ENCODE measurements at places on chromosomes 11 and 22.

DNA sequence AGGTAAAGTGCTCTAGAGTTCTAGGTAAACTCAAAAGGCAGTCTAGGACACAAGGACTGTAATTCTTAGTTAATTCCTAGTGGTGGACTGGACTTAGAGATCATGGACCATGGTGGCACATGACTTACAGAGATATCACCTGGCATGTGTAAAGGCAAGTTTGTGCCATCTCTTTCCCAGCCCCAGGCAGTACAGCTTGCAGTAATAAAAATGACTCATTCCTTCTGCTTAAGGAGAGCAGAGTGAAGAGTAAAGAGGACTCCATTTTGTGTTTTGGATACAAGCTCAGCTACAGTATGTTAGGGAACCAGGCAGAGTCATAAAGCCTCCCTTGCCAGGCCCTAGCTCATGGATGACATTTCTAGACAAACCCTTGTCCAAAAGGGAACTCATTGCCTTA lies 629.9 kb downstream of the JRKL start:
- DNase-seq = no peak

GRCh38 chr11:76047231-76047630 lies 159.1 kb downstream of the WNT11 start:
- no peak for DNase-seq

GRCh38 chr11:83206221-83206620 lies 12.7 kb downstream of the ANKRD42 start:
- DNase-seq = no peak

DNA sequence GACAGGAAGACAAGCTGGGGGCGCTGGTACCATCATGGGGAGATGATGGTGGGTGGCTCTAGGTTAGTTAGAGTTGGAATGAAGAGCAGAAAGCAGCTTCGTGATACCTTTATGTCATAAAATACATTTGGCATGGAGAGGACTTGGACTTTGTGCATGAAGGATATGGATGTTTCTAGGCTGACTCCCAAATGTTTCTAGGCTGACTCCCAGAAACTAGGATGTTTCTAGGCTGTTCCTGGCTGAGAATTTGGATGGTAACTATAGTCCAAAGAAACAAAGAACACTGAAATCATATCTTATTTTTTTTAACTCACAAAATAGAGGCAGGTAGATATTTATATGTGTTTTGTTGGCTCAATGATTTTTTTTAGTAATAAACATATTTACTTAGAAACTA lies 89.4 kb upstream of the VPREB1 start:
- DNase-seq = no peak

GRCh38 chr22:40855979-40856512 lies 393 bp downstream of the ST13 start:
- peak; percentile 77 for DNase-seq

DNA sequence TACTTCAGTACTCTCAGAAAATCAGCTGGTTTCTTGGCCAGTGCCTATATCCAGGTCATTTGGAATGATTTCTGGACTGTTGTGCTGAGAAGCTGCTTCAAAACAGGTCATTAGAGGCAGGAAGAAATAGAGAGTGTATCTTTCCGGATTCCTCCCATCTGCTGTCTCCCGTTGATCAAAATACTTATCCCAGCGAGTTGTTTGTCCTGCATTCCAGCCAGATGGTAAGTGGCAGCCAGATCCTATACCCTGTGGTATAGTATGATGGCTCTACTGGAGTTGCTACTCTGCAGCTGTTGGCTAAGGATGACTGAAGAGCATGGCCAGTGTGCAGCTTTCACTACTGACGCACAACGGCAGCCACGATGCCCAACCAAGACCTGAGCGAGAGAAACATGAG lies 560.9 kb upstream of the ANO5 start:
- no peak for DNase-seq

GRCh38 chr11:82992223-82992622 lies 79.5 kb downstream of the RAB30 start:
- no peak for DNase-seq

DNA sequence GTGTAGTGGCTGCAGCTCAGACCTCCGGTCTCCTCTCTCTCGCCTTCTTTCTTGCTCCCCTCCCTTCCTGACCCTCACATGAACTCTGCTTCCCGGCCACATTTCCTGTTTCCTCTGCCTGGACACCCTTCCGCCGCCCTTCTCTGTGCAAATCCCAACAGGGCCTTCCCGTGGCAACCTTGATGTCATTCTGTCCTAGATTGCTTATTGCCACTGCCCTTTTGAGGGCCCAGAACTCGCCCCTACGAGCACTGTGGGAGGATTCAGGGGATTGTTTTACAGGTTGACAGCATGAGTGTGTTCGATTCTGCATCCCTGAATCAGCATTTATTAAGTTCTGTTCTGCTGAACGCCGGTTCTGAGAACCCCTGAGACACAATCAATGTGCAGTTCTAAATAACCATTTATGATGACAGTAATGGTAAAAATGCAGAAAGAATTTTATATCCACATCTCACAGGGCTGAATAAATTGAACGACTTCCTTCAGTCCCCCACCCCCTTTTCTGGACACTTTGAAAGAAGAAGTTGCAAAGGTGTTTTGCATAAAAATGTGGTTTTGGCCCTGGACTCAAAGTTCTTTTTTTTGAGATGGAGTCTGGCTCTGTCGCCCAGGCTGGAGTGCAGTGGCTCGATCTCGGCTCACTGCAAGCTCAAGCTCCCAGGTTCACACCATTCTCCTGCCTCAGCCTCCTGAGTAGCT lies 6.4 kb downstream of the BATF2 start:
- no peak for DNase-seq

GRCh38 chr11:27205779-27206570 lies 157.0 kb downstream of the CCDC34 start:
- no peak for DNase-seq

- no peak for DNase-seq
These were observed 44.5 kb downstream of the NECTIN1 start for GRCh38 chr11:119684361-119685110.

- DNase-seq = peak; percentile 99
These were observed at the start of gene EHD1 for GRCh38 chr11:64878494-64879243. EHD1 (minus strand) TSS chr11:64878621; CDS start chr11:64878464, 157 bp downstream.

DNA sequence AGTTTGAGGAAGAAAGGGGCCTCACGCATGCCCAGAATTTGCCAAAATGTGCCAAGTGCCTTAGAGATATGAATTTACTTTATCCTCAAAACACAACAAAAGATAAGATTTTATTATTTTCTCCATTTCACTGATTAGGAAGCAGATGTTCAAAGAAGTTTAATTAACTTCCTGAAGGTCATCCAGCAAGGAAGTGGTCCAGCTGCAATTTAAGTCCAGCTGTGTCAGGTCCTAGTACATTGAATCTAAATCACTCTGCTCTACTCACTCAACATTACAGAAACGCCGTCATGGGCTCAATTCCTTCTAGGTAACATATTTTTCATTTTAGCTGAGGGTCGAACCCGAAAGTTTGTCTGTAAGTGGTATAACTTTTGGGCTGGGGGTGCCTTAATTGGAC lies 115.4 kb downstream of the CCDC34 start:
- no peak for DNase-seq

- no peak for DNase-seq
These were observed 576.9 kb upstream of the ANO5 start for GRCh38 chr11:21615955-21616371.

- no peak for DNase-seq
These were observed 927 bp downstream of the PRCP start for GRCh38 chr11:82899186-82899820.

DNA sequence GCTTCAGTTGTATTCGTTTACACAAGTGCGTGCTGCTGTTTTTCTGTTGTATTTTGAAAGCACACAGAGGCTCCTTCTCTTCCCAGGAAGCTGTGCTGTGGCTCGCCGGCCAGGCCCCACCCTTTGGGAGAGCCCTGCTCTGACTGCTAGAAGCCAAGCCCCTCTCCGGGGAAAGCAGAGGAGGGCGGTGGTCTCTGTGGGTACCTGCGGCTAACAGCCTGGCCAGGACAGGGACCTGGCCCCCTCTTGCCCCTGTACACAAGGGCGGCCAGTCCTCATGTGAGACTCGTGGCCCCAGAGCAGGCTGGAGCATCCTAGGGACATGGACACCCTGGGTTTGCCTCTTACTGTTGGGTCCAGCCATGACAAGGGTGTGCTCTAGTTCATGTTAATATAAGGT lies 14.8 kb downstream of the MOB2 start:
- DNase-seq = no peak

DNA sequence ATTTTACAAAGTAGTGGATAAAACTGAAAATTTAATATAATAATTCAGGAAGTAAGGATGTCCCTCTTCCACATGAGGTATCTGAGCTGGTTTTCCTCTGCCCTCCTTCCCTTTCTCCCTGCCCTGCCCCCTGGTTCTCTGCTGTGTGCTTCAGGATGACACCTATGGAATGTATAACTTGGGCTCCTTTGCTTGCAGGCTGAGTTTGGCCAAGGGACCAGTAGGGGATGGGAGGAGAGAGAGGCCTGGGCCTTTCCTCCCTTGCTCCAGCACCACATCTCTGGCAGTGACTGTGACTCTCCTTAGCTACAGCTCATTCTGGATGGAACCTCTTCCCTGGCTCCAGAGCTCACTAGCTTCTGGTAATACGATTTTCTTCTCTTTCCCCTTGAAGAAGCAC lies 10.1 kb downstream of the IRAG1 start:
- DNase-seq = peak; percentile 58

DNA sequence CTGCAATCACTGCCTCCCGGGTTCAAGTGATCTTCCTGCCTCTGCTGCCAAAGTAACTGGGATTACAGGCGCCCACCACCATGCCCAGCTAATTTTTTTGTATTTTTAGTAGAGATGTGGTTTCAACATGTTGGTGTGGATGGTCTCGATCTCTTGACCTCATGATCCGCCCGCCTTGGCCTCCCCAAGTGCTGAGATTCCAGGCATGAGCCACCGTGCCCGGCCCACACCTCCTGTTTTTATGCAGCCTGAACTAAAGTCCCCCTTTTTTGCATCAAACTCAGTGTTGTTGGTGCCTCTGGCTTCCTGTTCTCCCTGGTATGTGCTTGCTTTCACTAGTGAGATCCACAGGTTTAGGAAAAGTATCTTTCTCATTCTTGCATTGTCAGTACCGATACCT lies 4.2 kb downstream of the TBC1D22A start:
- DNase-seq = no peak

DNA sequence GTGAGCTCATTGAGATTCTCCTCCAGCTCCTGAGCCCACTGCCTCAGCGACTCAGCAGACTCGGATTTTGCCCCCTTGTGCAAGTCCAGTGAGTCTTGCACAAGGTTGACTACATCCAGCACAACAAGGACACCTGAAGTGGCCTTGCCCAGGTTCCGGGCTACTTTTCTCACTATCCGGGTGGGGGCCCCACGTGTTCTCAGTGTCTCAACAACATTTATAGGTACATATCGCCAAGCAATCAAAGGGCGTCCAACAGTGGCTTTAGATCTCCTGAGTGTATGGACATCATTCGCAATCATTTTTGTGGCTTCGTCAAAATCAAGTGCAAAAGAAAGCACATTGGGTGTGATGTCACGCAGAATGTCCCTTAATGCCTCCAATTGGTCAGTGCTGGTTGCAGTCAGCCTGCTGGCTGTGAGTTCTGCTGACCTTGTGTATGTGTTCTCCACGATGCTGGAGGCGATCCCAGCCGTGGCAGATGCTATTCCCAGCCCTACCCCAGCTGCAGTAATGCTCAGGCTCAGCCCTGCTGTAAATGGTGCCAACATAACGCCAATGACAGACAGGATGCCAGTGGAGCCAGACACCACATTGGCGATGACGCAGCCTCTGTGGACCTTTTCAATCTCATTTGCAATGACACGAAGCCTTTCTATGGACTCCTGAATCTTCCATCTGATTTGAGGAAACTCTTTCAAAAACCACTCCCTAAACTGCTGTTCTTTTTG lies 10.3 kb downstream of the APOL4 start:
- peak; percentile 75 for DNase-seq

GRCh38 chr22:47776329-47776728 lies 1013.9 kb downstream of the TBC1D22A start:
- DNase-seq = no peak

DNA sequence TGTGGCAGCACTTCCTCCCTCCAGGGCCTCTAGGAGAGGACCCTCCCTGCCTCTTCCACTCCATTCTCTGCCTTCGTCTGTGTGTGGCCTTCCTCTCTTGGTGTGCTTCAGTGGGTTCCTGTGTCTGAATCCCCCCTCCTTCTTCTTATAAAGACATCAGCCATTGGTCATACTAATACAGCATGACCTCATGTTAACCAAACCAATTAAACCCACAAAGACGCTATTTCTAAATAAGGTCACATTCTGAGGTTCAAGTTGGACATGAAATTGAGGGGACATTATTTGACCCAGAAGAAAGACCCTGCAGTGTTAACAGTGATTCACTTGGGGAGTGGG lies 398.6 kb downstream of the SHANK2 start:
- DNase-seq = no peak

DNA sequence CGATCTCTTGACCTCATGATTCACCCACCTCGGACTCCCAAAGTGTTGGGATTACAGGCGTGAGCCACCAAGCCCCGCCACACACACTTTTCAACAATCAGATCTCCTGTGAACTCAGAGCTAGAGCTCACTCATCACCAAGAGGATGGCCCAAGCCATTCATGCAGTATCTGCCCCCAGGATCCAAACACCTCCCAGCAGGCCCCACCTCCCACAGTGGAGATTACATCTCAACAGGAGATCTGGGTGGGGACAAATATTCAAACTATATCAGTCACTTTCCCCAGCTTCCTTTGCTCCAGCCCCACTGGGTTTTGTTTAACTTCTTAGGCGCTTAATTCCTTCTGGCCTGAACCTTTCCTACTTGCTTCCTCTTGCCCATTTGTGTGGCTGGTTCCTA lies 26.3 kb upstream of the SORL1 start:
- DNase-seq = no peak

- no peak for DNase-seq
These were observed 22.9 kb downstream of the TUB start for GRCh38 chr11:8103909-8104308.

DNA sequence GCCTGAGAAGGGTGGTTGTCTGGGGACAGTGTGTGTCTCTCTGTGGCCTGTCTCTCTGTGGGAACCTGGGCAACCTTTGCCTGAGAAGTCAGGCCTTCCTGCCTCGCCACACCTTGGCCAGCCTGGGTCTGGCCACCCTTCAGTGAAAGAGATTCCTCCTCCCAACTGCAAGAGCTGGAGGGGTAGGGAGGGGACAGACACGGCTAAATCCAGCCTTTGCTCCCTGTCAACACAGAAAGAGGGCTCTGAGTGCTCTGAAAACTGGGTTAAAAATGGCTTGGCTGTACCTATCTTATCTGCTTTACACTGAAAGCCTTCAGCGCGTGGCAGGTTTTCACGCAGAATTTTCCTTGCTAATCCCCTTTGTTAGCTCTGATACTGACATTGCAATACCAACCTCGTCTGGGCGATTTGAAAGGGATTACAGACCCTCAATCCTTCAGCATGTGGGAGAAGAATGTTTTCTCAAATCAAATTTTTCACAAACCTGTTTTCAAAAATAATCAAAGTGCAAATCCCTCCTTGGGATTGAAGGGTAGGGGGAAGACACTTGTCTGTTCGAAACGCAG lies 163.7 kb downstream of the DSCAML1 start:
- no peak for DNase-seq

DNA sequence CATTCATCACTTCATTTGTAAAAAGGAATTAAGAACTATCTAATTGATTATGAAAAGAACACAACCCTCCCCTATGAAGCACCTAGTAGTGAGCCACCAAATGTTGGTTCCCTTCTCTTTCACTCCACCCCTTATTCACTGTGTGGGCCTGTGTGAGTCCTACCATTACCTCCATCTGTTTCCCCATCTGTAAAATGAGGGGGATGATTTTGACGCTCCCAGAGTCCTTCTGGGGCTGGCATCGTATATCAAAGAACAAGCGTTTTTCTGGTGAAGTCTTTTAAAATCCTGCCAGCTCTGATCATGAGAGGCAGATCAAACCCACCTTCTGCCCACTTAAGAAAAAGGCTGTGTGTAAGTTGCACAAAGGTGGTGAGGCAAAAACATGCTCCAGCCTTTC lies 96.6 kb upstream of the SEZ6L start:
- no peak for DNase-seq

- no peak for DNase-seq
These were observed 195.3 kb downstream of the BRD1 start for GRCh38 chr22:49632199-49633009.
